ENCODE measurements at places on chromosomes 16 and 17.

DNA sequence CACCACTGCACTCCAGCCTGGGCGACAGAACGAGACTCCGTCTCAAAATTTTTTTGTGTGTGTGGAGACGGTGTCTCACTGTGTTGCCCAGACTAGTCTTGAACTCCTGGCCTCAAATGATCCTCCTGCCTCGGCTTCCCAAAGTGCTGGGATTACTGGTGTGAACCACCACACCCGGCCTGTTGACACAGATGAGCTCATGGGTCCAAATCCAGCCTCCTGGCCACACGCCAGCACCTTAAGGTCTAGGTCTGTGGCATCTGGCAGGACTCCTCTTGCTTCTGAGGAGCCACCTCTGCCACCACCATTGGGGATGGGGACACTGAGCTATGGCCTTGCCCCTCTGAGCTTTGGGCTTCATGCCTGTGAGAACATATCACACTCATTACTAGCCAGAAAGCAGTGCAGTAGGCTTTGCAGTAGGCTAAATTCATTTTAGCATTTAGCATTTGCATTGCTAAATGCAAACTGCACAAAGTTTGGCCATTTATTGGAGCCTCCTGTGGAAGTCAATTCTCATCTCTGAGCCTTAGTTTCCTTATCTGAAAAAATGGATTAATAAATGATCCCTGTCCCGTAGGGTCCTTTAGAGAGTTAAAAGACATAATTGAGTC, 5.5 kb upstream of the CDIPT start:
- peaks cover 3% of the 10 kb centered on the region for H3K4me1 ChIP-seq
- no peak overlapping the region for H3K4me3 ChIP-seq
- no peaks in the 10 kb centered on the region for H3K27me3 ChIP-seq
- H3K27ac ChIP-seq = no peak overlapping the region

DNA sequence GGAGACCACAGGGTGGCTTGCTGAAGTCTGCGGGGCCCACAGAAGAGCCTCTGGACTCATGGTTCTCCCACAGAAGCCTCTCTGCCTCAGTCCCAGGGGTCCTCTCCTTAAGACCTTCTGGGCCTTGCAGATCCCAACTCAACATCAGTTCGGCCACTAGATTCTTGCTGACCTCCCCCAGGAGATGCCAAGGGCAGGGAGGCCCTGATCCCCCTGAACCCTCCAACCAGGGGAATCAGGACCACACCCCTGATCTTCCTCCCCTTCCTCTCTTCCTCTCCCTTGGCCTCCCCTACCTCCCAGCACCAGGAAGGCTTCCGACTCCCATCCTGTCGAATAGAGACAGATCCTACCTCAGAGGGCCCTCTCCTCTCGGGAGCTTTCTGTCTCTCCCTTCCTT, 53.4 kb downstream of the NOS2 start:
- H3K27me3 ChIP-seq = no peaks in the 10 kb centered on the region
- no peak overlapping the region for H3K27ac ChIP-seq
- H3K4me1 ChIP-seq = peaks cover 1% of the 10 kb centered on the region
- no peak overlapping the region for H3K4me3 ChIP-seq
- DNase-seq = no peak

- DNase-seq = no peak
- H3K27me3 ChIP-seq = no peaks in the 10 kb centered on the region
- H3K27ac ChIP-seq = no peak overlapping the region
- no peaks in the 10 kb centered on the region for H3K36me3 ChIP-seq
- peaks cover 1% of the 10 kb centered on the region for H3K4me1 ChIP-seq
- no peak overlapping the region for H3K4me3 ChIP-seq
Measured at GRCh38 chr17:33511670-33512069, 218.6 kb upstream of the ASIC2 start.

GRCh38 chr16:6081320-6081976, 983.9 kb upstream of the EEF2KMT start:
- H3K4me3 ChIP-seq = no peak overlapping the region
- no peak overlapping the region for H3K27ac ChIP-seq
- no peaks in the 10 kb centered on the region for H3K4me1 ChIP-seq
- peak; percentile 31 for DNase-seq

- DNase-seq = no peak
- peaks cover 3% of the 10 kb centered on the region for H3K4me1 ChIP-seq
- H3K36me3 ChIP-seq = no peaks in the 10 kb centered on the region
- no peaks in the 10 kb centered on the region for H3K27me3 ChIP-seq
- H3K27ac ChIP-seq = no peak overlapping the region
Measured at GRCh38 chr16:87966685-87967185, 15.5 kb downstream of the BANP start.

DNA sequence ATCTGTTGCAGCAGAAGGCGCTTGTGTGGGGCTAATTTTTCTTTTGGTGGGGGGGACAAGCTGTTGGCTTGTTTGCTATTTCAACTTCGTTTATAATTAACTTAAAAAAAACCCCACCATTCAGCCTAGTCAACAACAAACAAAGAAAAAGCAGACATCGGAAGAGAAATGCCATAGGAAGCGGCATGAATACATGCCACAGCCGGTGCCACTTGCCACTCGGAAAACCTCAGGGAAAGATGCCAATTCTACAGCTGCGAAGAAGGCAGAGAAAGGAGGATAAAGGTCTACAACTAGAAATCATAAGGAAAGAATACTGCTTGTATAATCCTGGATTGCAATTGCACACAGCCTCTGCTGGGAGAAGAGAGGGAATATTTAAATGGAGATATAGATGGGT, 254.4 kb upstream of the PMFBP1 start:
- H3K4me1 ChIP-seq = no peaks in the 10 kb centered on the region
- H3K27ac ChIP-seq = no peak overlapping the region
- H3K4me3 ChIP-seq = no peak overlapping the region

DNA sequence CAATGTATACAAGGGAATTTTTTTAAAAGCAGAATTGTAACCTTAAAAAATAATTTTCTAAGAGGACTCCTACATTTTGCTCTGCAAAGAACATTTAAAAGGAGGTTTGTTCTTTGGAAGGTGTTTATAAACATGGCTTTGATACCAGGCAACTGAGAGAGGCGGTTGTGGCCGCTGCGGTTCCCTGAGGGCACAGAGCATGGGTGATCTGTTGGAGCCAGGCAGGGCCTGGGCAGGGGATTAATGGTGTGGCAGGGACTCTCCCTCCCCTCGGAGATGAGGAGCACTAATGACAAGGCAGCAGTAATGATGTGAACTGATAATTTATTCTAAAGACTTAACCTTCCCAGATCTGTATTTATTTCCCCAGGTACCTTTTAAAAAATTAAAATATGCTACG, 65.4 kb downstream of the WWP2 start:
- no peaks in the 10 kb centered on the region for H3K36me3 ChIP-seq
- no peaks in the 10 kb centered on the region for H3K27me3 ChIP-seq
- H3K27ac ChIP-seq = no peak overlapping the region
- no peak overlapping the region for H3K4me3 ChIP-seq
- H3K4me1 ChIP-seq = no peaks in the 10 kb centered on the region
- no peak for DNase-seq

DNA sequence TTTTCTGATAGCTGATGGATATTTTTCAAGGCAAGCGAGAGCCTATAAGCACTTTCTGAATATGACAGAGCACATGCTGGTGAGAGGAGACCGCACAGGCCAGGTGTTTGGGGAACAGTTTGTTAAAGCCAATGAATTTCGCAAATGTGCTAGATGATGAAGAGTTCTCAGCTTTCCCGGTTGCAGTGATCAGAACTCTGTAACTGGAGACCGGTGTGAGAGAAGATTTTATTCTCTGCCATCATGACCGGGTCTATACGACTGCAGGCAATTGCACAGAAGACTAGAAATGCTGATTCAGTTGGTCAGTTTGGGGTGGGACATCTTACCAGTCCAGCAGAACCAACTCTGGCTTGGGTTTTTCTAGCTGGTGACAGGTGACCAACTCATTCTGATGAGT, 25.4 kb downstream of the SMTNL2 start:
- H3K27me3 ChIP-seq = no peaks in the 10 kb centered on the region
- H3K36me3 ChIP-seq = no peaks in the 10 kb centered on the region
- no peak for DNase-seq
- no peak overlapping the region for H3K4me3 ChIP-seq
- no peak overlapping the region for H3K27ac ChIP-seq

DNA sequence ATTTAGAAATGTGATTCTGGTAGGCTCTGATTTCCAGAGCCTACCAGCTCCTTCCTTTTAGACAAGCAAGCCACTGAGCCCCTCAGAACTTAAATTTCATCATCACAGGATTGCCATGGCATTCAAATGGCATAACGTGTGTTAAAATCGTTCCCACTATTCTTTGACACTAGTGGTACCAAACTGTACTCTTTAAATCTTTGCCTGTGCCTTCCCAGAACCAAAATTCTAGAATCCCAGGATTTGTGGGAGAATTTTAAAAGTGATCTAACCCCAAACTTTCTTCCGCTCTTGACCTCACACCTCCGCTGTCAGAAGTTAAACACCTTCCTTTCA, 287 bp upstream of the INTS2 start:
- DNase-seq = no peak
- no peaks in the 10 kb centered on the region for H3K36me3 ChIP-seq
- H3K27me3 ChIP-seq = no peaks in the 10 kb centered on the region
- H3K4me3 ChIP-seq = no peak overlapping the region
- no peak overlapping the region for H3K27ac ChIP-seq

DNA sequence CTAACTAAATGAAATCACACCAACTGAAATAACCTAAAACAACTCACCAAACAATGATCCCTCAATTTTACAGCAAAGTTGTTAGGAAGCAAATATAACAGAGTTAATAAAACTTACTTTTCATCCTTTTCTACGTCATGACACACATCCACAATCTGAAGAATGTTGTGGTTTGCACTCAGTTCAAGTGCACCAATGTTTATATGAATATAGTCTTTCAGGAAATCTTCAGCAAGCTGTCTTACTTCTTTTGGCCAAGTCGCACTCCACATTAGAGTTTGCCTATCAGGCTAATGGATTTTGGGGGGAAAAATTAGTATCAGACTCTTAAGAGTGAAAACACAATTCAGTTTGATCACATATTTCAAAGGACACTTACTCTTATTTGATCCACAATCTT, 3.3 kb downstream of the DDX5 start:
- no peaks in the 10 kb centered on the region for H3K27me3 ChIP-seq
- no peak overlapping the region for H3K27ac ChIP-seq
- peaks cover 42% of the 10 kb centered on the region for H3K36me3 ChIP-seq
- no peak for DNase-seq
- H3K4me1 ChIP-seq = no peaks in the 10 kb centered on the region

- no peaks in the 10 kb centered on the region for H3K36me3 ChIP-seq
- H3K4me1 ChIP-seq = peaks cover 7% of the 10 kb centered on the region
- no peak overlapping the region for H3K27ac ChIP-seq
Measured at GRCh38 chr16:66619534-66620428, 15.3 kb downstream of the CMTM3 start.

GRCh38 chr17:83189044-83190003, 109.9 kb downstream of the METRNL start:
- DNase-seq = no peak
- no peak overlapping the region for H3K4me3 ChIP-seq
- no peaks in the 10 kb centered on the region for H3K4me1 ChIP-seq
- H3K27ac ChIP-seq = no peak overlapping the region

DNA sequence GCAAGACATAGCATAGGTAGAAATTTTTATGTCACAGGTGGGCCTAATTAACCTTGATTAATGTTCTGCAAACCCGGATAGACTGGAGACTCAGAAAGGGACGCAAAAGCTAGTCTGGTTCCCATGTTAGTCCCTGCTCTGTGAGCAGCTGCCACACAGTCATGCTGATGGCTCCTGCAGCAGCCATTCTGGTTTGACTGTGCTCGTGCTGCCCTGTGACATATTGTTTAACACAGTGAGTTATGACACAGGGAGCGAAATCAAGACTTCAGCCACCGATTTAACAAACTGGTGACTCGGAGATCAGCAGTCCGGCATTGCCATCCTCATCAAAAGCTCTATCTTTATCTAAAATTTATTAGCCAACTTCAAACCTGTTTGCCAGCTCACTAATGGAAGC, 169.8 kb downstream of the WWOX start:
- no peaks in the 10 kb centered on the region for H3K27me3 ChIP-seq
- no peak overlapping the region for H3K27ac ChIP-seq
- no peaks in the 10 kb centered on the region for H3K36me3 ChIP-seq
- H3K4me1 ChIP-seq = no peaks in the 10 kb centered on the region
- H3K4me3 ChIP-seq = no peak overlapping the region

GRCh38 chr17:77213778-77214132, 73.0 kb downstream of the SEC14L1 start:
- H3K4me3 ChIP-seq = no peak overlapping the region
- DNase-seq = no peak
- no peaks in the 10 kb centered on the region for H3K4me1 ChIP-seq
- H3K27me3 ChIP-seq = no peaks in the 10 kb centered on the region
- H3K36me3 ChIP-seq = peaks cover 25% of the 10 kb centered on the region

- H3K27ac ChIP-seq = no peak overlapping the region
- no peaks in the 10 kb centered on the region for H3K36me3 ChIP-seq
- H3K27me3 ChIP-seq = no peaks in the 10 kb centered on the region
- DNase-seq = no peak
Measured at GRCh38 chr16:11977376-11978041, 975 bp downstream of the SNX29 start.

DNA sequence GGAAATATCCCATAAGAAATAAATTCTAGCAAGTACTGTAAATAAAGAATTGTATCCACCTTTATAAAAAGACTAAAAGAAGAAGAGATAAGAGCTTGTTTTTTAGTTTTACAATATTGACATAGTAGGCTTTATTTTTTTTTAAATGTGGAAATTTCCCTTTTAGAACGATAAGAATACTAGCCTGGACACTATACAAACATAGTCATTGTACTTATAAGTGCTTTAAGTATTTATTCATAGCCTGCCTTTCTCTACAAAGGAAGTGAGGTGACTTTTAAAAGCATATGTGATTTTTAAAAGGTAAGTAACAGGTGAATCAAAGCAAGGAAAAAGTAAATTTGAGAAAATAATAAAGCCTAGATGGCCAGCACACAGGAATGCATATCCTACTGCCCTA, 17.7 kb downstream of the TOX3 start:
- no peaks in the 10 kb centered on the region for H3K36me3 ChIP-seq
- H3K27me3 ChIP-seq = no peaks in the 10 kb centered on the region
- H3K4me1 ChIP-seq = peaks cover 5% of the 10 kb centered on the region
- no peak overlapping the region for H3K27ac ChIP-seq
- no peak for DNase-seq

DNA sequence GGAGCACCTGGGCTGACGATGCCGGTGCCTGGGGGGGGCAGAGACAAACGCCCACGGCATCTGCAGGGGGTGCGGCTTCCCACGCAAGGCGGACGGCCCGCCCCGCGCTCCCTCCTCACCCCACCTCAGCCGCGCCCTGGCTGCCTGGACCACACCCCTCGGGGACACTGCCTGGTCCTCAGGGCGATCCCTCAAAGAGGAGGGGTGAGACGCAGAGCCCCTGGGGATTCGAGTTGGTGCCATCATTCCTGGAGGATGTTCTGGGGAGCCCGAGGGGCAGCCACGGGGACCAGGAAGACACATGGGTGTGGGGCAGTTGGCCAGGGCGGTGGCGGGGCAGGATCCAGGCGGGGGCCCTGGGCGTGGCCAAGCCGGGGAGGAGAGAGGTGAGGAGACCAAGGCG, 3.9 kb downstream of the IGFALS start:
- H3K27me3 ChIP-seq = no peaks in the 10 kb centered on the region
- no peaks in the 10 kb centered on the region for H3K4me1 ChIP-seq
- H3K4me3 ChIP-seq = no peak overlapping the region

GRCh38 chr17:62094175-62094574, 29.1 kb upstream of the MED13 start:
- DNase-seq = no peak
- no peaks in the 10 kb centered on the region for H3K27me3 ChIP-seq
- no peaks in the 10 kb centered on the region for H3K36me3 ChIP-seq

- DNase-seq = no peak
- no peak overlapping the region for H3K4me3 ChIP-seq
- peaks cover 7% of the 10 kb centered on the region for H3K4me1 ChIP-seq
- H3K27me3 ChIP-seq = no peaks in the 10 kb centered on the region
Measured at GRCh38 chr17:81453076-81453475, 57.8 kb downstream of the BAHCC1 start.
